ENCODE measurements at places on chromosomes 7 and 10. TPM values are rescaled to one million over a fixed set of nuclear protein-coding genes. Genes with fewer than 3 reads are reported as not detected.

The LRRD1 gene
- not detected for total RNA-seq

The GIMAP4 gene
- total RNA-seq: 26.3 TPM

The CTTNBP2 gene
- total RNA-seq: not detected

The CYP3A7 gene
- total RNA-seq: not detected

The ELMO1 gene
- total RNA-seq: 67.7 TPM

The ANKIB1 gene
- total RNA-seq: 39.9 TPM

The CFAP46 gene
- 0.19 TPM for total RNA-seq

The SMARCD3 gene
- 1.3 TPM for total RNA-seq

The DRGX gene
- total RNA-seq: not detected

The AGMO gene
- total RNA-seq: not detected

The LIPK gene
- total RNA-seq: not detected

The METTL27 gene
- 0.21 TPM for total RNA-seq

The TEX47 gene
- not detected for total RNA-seq

The DNAJB12 gene
- 28.0 TPM for total RNA-seq

The TRIM74 gene
- 0.25 TPM for total RNA-seq

The KCND2 gene
- total RNA-seq: not detected

The CLEC5A gene
- total RNA-seq: not detected

The ANKRD30A gene
- not detected for total RNA-seq

The SMIM30 gene
- 56.8 TPM for total RNA-seq

The ANKRD2 gene
- not detected for total RNA-seq

The C7orf33 gene
- not detected for total RNA-seq

The PTPRE gene
- 38.3 TPM for total RNA-seq

The ZNF425 gene
- 0.99 TPM for total RNA-seq

The PRR15 gene
- not detected for total RNA-seq

The SLC29A4 gene
- 0.17 TPM for total RNA-seq

The CCL24 gene
- total RNA-seq: not detected

The SH2B2 gene
- total RNA-seq: 2.2 TPM

The CPA1 gene
- total RNA-seq: not detected

The ZNF775 gene
- total RNA-seq: 4.4 TPM

The FAM237B gene
- not detected for total RNA-seq

The TMEM139 gene
- 0.52 TPM for total RNA-seq

The UCMA gene
- total RNA-seq: not detected

The OR6V1 gene
- total RNA-seq: not detected

The ITPRID1 gene
- not detected for total RNA-seq

The PTEN gene
- total RNA-seq: 48.0 TPM

The GPR146 gene
- total RNA-seq: 2.1 TPM

The MYL10 gene
- not detected for total RNA-seq

The SAMD9L gene
- total RNA-seq: 4.8 TPM

The TACC2 gene
- not detected for total RNA-seq
